ENCODE measurements at places on chromosomes 16 and 17. TPM values are rescaled to one million over a fixed set of nuclear protein-coding genes. Genes with fewer than 3 reads are reported as not detected.

Gene ASPHD1
- total RNA-seq = not detected

- no peak for DNase-seq
- no peak overlapping the region for H3K4me3 ChIP-seq
- no peaks in the 10 kb centered on the region for H3K36me3 ChIP-seq
- H3K27ac ChIP-seq = no peak overlapping the region
- no peaks in the 10 kb centered on the region for H3K4me1 ChIP-seq
- no peaks in the 10 kb centered on the region for H3K27me3 ChIP-seq
Measured at GRCh38 chr16:4775005-4775404, 8.0 kb upstream of the ZNF500 start.

Gene TMIGD1
- not detected for total RNA-seq

Gene ADAD2
- total RNA-seq = not detected

Gene ABCC11
- total RNA-seq = not detected

Measured in heart right ventricle (tissue), 16 donors.